Stimulated activated CD8-positive, alpha-beta memory T cell treated with anti-CD3 and anti-CD28 coated beads, Interleukin-7, amount 100 ng/mL, for 48 hours (primary cell): ENCODE measurements at places on chromosomes 3 and 15.

- DNase-seq = no peak
These were observed 270.7 kb upstream of the LRTM1 start for GRCh38 chr3:55198554-55198953.

- no peak for DNase-seq
These were observed 58.3 kb downstream of the ATP2B2 start for GRCh38 chr3:10447110-10447509.

DNA sequence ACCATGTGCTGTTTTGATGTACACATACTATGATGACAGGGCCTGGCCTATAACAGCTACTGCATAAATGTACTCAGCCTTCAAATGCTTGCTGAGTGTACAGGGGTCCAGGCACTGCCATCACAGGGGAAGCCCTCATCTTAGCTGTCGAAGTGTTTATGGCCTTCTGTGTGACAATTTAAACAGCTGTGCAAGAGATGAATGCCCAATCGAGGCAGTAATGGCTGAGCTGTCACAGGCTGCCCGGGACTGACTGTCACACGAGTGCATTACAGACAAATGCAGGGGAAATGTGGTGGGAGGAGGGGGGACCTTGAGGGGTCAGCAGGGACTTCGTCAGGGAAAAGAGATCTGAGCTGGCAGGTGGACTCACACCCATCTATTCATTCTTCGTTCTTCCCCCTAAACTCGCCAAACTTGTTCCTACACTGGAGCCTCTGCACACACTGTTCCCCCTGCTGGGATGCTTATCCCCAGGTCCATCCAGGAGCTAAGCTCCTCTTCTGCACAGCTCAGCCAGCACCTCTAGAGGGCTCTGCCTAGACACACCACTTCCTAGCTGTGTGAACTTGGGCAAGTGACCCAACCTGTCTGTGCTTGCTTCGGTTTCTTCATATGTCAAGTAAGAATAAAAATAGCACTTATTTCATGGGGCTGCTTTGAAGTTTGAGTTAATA lies 156.2 kb upstream of the IQSEC1 start:
- no peak for DNase-seq

- no peak for DNase-seq
These were observed 316.7 kb downstream of the FEZF2 start for GRCh38 chr3:62056658-62057057.

DNA sequence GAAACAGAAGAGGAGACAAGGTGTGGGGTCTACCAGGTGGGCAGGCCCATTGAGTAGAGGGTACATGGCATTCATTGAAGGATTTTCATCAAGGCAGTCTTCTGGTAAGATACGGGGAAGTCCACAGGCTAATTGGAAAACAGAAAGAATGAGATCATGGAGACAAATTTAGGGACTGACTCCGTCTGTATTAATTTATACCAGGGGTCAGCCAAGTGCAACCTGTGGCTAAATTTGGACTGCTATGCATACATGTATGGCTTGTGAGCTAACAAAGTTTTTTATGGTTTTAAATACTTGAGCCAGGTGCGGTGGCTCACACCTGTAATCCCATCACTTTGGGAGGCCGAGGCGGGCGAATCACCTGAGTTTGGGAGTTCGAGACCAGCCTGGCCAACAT lies 21.1 kb upstream of the SNRPN start:
- DNase-seq = no peak

DNA sequence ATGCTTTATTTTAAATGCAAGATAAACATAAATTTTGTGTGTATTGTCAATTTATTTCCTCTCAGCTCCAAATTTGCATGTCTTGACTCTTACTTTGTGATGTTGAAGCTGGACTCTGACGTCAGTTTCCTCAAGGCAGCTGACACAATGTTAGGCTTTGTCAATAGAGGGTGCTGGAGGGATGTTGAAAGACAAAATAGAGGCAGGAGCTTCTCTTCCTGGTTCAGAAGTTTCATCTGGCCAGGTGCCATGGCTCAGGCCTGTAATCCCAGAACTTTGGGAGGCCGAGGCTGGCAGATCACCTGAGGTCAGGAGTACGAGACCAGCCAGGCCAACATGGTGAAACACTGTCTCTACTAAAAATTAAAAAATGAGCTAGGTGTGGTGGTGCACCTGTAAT lies 408.6 kb downstream of the GBE1 start:
- DNase-seq = no peak

GRCh38 chr3:116065501-116065900 lies 379.8 kb downstream of the LSAMP start:
- DNase-seq = no peak

- DNase-seq = no peak
These were observed 209.8 kb upstream of the THRB start for GRCh38 chr3:24704496-24704895.

DNA sequence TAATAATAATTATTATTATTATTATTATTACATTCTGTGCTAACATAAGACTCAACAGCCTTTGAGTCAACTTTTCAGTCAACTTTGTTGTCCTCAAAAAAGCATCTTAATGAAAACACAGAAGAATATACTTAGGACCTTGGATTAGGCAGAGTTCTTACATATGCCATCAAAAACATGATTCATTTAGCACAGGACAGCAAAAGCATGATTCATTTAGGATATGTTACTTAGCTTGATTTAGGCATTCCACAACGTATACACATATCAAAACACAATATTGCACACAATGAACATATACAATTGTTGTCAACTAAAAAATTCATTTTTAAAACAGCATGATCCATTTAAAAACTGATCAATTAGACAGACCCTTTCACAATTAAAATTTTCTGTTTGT lies 213.0 kb downstream of the FMN1 start:
- no peak for DNase-seq

DNA sequence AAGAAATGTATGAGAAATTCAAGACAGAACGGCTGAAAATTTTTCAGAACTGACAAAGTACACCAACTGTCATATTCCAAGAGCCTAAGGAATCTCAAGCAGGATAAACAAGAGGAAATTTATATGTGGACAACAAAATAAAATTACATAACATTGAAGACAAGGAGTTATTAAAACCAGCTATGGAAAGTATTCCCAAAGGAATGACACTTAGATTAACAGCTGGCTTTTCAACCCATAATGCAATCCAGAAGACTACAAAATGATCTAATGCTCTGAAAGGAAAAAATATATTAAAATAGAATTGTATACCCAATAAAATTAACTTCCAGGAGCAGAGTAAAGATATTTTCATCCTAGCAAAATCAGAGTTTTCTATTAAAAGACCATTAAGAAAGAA lies 132.2 kb upstream of the BNIP2 start:
- no peak for DNase-seq

DNA sequence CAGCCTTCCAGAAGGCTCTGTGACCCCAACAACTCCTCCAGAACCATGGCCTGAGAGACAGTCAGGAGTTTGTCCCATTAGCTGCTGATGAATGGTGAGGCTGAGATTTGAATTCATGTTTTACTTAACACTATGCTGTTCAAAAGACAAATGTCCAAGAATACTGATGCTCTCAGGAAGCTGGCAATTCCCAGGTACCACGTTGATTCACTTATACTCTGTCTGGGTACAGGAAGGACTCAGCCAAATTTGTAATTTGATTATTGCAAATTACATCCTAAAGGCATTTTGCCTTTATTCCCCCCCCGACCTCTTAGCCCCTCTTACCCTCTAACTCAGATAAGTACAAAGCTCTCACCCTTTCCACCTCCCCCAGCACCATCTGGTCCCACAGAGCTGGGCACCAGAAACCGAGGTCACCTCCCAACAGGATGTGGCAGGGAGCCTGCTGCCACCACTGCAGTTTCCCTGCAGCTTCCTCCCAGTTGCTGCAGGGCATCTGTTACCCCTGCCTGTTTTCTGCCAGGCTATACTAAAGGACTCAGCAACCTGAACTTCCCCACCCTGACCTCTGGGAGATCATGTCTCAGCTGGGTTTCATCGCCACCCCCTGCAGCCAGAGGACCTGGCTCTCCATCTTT lies 33.6 kb downstream of the EAF1 start:
- no peak for DNase-seq

DNA sequence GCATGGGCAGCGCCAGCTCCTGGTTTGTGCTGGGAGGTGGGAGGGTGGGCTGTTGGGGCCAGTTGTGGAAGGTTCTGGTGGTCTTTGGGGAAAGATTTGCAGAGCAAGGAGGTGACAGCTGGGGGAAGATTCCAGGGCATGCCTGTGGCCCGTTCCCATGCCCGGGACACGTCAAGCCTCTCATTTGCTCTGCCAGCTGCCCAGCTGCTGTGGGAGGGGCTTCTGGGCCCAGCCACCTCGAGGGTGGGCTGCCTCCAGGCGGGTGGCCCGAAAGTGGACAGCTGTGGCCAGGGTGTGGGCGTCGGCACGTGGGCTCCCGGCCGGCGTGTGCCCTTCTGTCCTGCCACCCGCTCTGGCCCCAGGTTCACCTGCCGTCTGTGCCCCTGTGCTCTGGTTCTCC lies 17.2 kb downstream of the PLXNA1 start:
- DNase-seq = no peak

GRCh38 chr3:9915254-9916141 lies 1.4 kb upstream of the IL17RC start:
- no peak for DNase-seq

DNA sequence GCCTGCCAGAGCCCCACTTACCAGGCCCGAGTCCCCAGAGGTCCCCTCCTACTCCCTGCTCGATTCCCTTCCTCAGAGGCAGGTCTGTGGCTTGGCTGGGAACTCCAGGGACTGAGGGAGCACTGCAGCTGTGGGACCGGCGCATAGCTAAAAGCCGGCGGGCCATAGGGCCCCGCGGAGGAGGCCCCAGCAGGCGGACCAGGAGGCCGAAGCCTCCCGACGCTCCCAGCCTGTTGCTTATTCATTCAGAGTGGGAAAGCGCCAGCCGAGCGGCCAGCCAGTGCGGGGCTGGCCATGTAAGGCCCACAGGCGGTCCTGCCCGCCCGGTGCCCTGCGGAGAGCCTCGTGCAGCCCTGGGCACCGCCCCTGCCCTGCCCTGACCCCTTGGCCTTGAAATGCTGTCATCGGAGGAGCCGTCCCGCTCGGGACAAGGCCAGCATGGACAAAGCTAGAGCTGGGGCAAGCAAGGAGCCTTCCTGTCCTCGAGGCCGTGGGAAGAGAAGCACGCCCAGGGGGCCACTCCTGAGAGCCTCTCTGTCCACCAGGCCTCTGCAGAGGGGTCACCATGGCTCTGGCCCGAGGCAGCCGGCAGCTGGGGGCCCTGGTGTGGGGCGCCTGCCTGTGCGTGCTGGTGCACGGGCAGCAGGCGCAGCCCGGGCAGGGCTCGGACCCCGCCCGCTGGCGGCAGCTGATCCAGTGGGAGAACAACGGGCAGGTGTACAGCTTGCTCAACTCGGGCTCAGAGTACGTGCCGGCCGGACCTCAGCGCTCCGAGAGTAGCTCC lies at the start of gene LOXL1:
TSS of gene LOXL1 (plus strand) at position 244 of the 784 bp plus-strand sequence. CDS start at position 566, 322 bp downstream.
- no peak for DNase-seq

GRCh38 chr3:195801251-195802183 lies 10.2 kb downstream of the MUC4 start:
- DNase-seq = no peak

DNA sequence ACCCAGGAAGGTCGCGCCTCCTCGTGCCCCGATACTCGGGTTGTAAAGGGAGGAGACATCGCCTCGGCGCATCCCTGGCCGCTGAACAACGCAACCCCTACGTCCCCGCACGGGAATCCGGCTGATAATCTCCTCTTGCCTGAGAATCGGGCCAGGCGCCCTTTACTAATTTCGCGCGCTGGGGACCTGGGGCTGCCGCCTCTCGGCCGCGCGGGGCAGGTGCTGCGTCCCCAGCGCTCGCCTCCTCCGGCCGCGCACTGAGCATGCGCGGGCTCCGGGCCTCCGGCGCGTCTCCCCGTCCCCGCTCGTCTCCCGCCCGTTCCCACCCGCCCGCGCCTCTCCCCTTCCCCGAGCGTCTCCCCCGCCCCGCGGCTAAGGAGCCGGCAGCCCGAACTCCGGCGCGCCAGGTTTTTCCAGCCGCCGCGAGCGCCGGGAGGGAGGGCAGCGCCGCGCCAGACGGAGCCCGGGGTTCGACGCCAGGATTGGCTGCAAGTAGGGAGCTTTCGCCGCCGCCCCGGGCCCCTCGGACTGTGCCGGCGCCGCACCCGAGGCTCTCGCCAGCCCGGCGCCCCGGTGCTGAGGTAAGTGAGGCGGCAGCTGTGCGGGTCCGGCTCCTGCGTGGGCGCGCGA lies at the start of gene CNTN4:
TSS of gene CNTN4 (plus strand) at position 469 of the 630 bp plus-strand sequence.
- DNase-seq = no peak

DNA sequence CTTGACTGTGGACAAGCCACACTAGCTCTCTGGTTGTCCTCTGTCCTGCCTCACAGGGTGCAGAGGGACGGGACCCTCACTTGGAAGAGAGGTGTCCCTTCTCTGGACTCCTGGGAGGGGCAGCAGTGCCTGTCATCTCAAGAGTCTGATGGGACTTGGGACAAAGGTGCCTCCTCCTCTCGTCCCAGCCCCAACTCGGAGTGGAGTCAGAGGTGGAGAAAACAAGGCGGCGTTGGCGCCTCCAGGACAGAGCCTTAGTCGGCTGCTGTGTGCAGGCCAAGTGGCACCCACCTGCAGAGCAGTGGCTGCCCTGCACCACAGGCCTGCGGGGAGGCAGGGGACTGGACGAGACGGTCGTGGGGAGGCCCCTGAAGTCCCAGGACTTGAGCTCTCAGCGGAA lies 9.4 kb upstream of the SEC13 start:
- DNase-seq = no peak

DNA sequence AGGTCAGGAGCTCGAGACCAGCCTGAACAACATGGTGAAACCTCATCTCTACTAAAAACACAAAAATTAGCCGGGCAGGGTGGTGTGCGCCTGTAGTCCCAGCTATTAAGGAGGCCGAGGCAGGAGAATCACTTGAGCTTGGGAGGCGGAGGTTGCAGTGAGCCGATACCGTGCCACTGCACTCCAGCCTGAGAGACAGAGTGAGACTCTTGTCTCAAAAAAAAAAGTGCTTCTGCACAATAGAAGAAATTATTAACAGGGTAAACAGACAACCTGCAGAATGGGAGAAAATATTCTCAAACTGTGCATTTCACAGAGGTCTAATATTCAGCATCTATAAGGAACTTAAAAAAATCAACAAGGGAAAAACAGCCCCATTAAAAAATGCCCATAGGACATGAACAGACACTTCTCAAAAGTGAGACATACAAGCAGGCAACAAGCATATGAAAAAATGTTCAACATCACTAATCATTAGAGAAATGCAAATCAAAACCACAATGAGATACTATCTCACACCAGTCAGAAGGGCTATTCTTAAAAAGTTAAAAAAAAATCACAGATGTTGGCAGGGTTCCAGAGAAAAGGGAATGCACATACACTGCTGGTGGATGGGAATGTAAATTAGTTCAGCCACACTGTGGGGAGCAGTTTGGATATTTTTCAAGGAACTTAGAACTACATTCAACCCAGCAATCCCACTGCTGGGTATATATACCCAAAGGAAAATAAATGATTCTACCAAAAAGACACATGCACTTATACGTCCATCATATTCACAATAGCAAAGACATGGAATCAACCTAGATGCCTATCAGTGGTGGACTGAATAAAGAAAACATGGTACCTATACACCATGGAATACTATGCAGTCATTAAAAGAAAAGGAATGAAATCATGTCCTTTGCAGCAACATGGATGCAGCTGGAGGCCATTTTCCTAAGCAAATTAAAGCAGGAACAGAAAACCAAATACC lies 75.5 kb downstream of the MSL2 start:
- DNase-seq = no peak
